ENCODE measurements at places on chromosomes 5 and 9.

DNA sequence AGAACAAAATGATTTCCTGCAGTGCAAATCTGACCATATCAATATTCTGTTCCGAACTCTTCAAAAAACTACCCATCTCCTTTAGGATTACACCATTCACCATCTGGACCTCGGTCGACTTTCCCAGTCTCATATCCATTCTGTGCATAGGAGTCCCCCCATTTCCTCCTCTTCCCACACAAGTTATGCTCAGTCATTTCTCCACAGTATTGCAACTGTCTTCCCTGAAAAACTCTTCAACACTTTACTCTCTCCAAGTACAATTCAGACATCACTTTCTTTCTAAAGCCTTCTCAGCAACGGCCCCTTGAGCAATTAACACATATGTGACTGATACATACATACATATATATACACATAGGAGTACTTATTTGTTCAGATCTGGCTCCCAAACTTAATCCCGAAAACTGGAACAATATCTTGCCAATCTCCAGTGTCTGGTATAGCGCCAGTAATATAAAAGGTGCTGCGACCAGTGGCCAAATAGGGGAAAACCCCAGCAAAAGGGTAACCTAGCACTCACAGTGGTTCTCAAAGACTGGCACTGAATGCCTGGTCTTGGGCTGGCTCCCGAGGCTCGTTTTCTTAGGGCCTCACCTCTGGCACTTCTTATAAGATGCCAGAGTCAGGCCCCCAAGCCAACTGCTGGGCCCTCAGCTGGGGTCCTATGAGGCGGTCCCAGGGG is 629 bp downstream of the ZBTB26 start:
- no peak for DNase-seq

- DNase-seq, result no peak
Observed at GRCh38 chr9:124218987-124219461, 38.7 kb upstream of the NEK6 start.

DNA sequence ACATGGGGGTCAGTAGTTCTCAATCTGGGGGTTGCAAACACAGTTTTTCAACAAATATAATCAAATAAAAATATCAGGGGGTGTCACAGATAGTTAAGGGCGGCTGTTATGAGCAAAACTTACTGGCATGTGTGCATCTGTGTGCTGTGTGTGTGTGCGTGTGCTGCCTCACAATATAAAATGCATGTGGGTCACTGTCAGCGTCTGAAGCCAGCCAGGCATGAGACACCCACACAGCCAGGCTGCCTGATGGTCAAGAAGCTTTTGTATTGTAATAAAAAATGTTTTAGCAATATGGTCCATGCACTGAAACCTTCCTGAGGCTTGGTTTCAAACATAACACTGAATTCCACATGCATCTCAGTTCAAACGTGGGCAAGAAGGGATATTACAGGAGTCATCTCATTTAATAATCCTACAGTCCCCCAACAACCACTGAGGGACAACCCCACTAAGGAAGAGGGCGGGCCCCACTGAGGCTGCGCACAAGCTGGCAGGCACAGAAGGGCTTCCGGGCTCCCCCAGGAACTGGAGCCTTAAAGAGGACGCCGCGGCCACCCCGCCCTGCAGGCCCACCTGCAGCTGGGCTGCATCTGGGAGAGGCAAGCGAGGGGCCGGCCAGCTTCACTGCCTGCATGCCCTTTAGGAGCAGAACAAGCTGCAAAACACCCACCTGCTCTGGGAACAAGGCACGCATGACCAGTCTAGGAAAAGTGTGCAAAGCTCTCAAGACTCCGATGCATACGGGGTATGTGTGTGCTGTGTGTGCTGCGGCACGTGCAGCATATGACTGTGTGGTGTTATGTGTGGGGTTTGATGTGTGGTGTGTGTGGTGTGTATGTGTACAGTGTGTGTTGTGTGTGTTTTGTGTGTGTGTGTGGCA is 14.1 kb downstream of the SEMA4D start:
- peak; percentile 82 for DNase-seq

GRCh38 chr5:59716029-59716428 is 177.5 kb downstream of the PDE4D start:
- DNase-seq, result no peak

DNA sequence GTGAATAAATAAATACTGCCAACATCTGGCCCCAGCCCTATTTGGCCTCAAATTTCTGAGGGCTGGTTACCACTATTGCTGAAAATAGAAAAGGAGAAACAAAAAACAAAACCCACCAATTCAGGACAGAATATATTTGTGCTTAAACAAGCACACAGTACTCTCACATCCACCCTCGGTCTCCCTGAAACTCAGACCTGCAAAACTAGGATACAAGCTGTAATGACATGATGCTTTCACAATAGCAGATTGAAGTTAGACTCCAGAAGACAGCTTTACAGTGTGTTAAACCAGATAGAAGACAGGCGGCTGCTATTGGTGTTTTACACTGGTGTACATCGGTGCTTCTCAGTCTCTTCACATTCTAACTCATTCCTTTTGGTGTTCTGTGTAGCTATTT is 214.9 kb upstream of the DMRT1 start:
- DNase-seq, result no peak

- no peak for DNase-seq
Observed at GRCh38 chr5:122220511-122220910, 91.2 kb downstream of the ZNF474 start.

GRCh38 chr5:65263321-65263720 is 218.4 kb downstream of the ADAMTS6 start:
- no peak for DNase-seq

- no peak for DNase-seq
Observed at GRCh38 chr5:176356179-176356566, 5.4 kb downstream of the KIAA1191 start.

- no peak for DNase-seq
Observed at GRCh38 chr9:93298498-93299417, 114.8 kb downstream of the WNK2 start.

DNA sequence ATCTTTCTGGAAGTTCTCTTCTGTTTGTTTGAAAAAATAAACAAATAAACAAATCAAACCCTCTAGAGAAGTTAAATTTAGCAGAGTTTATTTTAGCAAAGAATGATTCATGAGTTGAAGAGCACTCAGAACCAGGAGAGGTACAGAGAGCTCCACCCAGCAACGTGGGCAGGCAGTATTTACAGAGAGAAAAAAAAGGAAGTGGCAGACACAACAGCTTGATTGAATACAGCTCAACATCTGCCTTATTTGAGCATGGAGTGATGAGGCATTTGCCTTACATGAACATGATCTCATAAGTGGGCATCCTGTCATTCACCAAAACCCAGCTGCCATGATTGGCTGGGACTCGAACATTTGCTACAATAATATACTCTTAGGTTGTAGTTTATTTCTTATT is 381.6 kb upstream of the ADAMTS16 start:
- no peak for DNase-seq

GRCh38 chr5:67010684-67011409 is 185.8 kb downstream of the CD180 start:
- DNase-seq, result peak; percentile 12

GRCh38 chr5:139745800-139746690 is 49.6 kb upstream of the PSD2 start:
- peak; percentile 49 for DNase-seq

GRCh38 chr5:59003124-59003523 is 420.2 kb downstream of the RAB3C start:
- no peak for DNase-seq

DNA sequence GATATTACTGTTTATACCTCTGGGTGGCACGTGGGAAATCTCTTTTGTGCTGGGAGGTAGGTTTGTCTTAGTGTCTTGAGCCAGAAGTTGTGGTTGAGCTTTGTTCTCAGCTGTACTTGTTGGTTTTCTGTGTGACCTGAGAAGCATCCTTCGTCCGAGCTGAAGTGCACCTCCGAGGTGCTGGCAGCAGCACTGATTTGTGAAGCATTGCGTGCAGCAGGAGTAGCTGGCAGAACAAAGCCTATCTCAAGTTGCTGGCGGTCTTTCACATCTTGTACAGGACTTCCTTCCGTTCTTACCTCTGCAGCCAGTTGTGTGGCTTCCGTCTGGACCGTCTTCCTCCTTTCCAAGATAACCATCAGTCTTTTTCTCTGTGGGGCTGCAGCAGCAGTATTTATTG is 4.3 kb downstream of the PRRC2B start:
- peak; percentile 83 for DNase-seq

DNA sequence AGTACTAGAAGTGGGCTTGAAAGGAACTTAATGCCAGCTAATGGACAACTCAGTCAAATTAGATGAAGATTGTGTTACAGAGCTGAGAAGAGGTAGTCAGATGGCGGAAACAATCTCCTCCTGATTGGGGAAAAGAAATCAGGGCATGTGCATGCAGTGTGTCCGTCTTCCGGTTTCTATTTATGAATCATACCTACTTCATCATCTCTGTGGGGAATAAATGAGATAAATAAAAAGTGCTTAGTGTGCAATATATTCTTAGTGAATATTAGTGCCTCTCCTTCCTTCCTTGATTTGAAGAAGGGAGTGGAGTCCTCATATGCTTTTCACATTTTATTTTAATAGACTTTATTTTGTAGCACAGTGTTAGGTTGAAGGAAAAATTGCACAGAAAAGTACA is 108.7 kb upstream of the NFIL3 start:
- no peak for DNase-seq

DNA sequence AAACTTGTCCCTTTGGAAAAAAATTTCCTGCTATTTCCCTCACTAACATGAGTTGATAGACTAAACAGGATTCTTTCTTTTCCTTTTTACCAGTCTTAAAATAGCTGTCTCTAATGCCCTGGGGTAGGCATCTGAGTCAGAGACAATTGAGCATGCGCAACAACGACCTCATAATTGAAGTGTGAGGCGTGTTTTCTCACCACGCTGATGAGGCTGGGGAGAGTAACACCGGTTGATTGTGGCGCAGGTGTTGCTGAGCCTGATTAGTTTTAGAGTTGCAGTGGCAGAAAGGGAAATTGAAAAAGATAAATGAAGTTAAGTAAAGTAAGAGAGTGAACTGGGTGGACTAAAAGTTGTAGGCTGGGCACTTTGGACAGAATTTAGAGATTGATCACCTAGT is 213.7 kb downstream of the TLR4 start:
- DNase-seq, result no peak

DNA sequence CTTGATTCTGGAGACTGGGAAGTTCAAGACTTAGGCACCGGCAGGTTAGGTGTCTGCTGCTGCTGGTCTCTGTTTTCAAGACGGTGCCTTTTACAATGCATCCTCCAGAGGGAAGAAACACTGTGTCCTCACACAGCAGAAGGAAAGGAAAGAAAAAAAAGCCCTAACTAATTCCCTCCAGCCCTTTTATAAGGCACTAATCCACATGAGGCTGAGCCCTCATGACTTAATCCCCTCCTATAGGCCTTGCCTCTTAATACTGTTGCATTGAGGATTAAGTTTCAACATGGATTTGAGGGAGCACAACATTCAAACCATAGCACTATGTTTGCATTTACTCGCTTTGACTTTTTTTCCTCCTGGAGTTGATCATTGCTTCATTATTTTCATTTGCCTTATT is 585.9 kb downstream of the TLR4 start:
- DNase-seq, result no peak

GRCh38 chr5:88452820-88453219 is 184.2 kb upstream of the TMEM161B start:
- DNase-seq, result no peak

GRCh38 chr9:113454914-113455761 is 8.4 kb upstream of the RGS3 start:
- no peak for DNase-seq

DNA sequence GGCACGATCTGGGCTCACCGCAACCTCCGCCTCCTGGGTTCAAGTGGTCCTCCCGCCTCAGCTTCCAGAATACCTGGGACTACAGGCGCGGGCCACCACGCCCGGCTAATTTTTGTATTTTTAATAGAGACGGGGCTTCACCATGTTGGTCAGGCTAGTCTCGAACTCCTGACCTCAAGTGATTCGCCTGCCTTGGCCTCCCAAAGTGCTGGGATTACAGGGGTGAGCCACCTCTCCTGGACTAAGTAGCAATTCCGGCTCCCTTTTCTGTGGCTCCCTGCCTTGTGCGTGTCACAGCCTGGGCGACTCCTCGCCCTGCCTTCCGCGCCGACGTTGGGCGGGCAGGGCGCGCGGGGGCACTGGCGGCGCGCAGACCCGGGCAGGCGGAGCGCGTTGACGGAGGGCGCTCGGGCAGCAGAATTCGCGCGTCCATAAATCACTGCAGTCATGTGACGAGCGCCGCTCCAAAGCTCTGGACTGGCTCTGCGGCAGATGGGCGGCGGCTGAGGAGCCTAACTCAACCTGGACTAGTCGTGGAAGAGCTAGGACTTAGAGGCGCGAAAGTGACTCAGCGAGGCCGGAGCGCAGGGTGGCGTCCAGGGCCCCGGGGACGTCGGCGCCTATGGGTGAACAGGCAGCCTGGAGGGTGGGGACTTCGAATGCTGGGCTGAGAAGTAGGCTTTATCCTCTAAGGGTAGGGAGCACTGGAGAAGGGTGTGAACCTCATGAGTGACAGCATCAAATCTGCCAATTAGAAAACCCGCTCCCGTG is 1.4 kb upstream of the CIZ1 start:
- DNase-seq, result peak; percentile 68

DNA sequence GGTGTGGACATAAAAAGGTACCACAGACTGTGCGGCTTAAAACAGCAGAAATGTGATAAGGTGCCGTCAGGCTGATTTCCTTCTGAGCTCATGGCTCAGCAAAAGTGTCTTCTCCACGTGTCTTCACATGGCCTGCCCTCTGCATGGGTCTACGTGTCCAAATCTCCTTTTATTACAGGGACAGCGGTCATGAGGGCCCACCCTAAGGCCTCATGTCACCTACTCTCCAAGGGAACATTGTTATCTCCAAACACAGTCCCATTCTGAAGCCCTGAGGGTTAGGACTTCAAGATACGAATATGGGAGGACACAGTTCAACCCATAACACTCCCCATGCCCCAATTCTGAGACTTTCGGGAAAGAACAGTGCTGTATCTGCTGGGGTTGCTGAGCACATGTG is 35.2 kb downstream of the COL23A1 start:
- DNase-seq, result no peak

DNA sequence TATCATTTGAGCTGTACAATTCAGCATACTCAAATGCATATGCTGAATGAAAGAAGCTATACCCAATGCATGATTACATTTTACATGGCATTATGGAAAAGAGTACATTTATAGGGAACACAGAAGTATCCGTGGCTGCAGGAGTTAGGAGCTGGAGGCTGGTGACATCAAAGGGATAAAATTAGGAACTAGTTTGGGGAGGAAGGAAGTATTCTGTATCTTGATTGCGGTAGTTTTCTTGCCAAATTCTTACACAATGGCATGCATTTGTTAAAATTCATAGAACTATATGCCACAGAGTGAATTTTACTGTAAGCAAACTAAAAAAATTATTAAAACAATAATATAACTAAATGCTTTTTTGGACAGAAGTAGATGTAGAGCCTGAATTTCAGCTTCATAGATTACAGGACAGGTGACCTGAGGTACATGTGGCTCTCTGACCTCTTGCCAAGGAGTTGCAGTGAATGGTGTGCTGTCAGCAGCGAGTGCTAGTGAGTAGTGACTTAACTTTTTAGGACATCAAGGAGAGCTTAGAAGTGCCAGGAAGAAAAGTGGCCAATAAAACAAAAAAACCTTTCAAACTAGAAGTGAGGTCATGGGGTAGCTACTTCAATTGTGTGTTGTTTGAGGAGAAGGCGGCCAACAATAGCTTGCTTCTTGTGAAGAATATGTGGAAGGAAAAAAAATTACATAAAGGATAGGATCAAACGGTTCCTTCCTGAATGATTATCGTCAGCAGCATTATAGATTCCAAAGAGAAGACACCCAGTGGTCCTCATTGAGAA is 514.9 kb upstream of the CLINT1 start:
- no peak for DNase-seq
